GM23338 (cell line): ENCODE measurements at places on chromosomes 6 and 20.

- peak; percentile 61 for DNase-seq
Observed at GRCh38 chr6:133313068-133313467, 71.9 kb downstream of the EYA4 start.

DNA sequence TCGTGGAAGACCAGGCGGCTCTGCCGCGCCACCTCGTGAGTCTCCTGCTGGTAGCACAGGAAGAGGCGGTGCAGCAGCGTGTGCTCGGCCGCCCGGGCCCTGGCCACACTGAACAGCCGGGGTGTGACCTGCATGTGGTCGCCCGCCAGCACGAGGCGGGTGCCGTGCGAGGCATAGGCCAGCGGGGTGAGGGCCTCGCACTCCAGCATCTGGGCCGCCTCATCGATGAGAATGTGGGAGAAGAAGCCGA is 7.0 kb downstream of the HELZ2 start:
- DNase-seq, result no peak

DNA sequence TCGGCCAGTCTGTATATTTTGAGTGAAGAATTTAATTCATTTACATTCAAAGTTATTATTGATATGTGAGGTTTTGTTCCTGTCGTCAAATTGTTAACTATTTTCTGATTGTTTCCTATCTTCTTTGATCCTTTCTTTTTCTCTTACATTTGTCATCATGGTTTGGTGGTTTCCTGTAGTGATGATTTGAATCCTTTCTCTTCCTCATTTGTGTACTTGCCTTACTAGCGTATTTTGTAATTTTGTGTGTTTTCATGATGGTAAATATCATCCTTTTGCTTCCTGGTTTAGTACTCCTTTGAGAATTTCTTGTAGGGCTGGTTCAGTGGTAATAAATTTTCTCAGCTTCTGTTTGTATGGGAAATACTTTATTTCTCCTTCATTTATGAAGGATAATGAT is 151.7 kb upstream of the CEP162 start:
- no peak for DNase-seq

GRCh38 chr20:17565169-17565845 is 4.6 kb upstream of the DSTN start:
- DNase-seq, result no peak

DNA sequence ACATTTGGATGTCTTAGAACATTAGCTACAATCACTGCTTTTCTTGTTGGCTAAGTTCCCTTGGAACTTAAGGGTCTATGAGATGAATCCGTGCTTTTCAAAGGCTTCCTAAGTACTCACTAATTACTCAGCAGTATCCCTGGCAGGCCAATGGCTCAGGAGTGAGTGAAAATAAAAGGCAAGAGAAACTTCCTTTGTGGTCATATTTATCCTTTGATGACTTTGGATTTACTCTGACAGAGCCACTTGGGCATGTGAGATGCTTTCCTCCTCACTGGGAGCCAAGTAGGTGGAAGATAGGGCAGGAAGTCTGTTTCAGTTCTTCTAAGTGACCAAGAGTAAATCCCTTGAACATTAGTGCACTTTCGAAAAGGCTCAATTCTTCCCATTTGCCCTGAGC is 224.3 kb upstream of the FOXA2 start:
- no peak for DNase-seq

DNA sequence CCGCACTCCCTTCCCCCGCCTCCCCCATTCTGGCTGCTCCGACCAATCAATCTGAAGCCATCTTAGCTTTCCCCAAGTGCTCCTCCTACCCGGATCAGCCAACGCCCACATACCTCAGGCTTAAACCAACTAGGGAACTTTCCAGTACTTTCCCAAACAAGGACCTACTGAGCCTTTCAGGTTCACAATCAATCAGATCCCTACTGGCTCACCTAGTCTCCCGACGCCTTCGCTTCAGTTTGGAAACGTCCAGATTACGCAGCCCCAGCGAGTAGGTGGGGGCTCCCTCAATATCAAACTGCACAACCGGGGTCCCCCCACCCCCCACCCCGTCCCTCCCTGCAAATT is 432 bp downstream of the HSPA1L start:
- peak; percentile 99 for DNase-seq
